ENCODE measurements at places on chromosomes 2 and 18. TPM values are rescaled to one million over a fixed set of nuclear protein-coding genes. Genes with fewer than 3 reads are reported as not detected.

GRCh38 chr2:85852937-85853498 lies 35.8 kb downstream of the ST3GAL5 start:
- no peak for DNase-seq

DNA sequence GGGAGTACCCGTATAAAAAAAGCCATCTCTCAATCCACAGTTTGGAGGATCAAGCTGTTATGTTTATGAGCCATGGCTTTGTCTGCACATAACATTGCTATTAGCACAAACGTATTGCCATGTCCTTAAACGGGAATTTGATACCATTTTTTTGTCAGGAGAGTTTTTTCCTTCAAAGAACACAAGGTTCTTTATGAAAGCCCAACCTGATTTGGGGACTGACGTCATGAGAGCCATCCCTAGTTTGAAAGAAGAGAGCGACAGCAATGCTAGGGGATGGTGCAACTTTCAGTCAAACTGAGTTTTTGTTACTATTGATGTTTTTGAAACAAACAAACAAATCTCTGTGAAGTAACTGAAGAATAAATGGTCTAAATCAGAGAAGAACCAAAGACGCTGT lies 376.6 kb downstream of the EIPR1 start:
- no peak for DNase-seq

GRCh38 chr18:41751161-41751560 lies 203.9 kb upstream of the PIK3C3 start:
- no peak for DNase-seq

The HOXD9 gene
- total RNA-seq = 0.44 TPM

DNA sequence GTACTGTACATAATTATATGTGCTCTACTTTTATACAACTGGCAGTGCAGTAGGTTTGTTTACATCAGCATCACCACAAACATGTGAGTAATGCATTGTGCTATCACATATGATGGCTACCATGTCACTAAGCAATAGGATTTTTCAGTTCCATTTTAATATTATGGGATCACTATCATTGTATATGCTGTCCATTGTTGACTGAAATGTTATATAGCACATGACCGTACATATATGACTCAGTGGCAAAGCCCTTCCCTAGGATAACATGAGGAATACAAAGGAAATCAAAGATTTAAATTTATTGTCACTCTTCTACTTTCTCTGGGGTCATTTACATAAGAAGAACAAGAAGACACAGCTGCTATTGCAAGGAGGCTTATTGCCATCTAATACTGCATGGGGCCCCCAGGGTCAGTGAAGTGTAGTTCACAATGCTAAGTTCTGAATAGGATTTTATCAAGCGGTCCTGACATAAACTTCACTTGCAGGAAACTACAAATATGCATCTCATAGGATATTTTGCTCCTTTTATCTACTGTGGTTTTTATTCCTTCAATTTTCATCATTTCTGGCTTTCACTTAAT lies 21.8 kb downstream of the PDE1A start:
- no peak for DNase-seq

The CXCR1 gene
- total RNA-seq = not detected
